ENCODE measurements at places on chromosomes 1 and 21. TPM values are rescaled to one million over a fixed set of nuclear protein-coding genes. Genes with fewer than 3 reads are reported as not detected.
A peak's percentile ranks its signal among the peaks of the same experiment; 100 is the strongest.

DNA sequence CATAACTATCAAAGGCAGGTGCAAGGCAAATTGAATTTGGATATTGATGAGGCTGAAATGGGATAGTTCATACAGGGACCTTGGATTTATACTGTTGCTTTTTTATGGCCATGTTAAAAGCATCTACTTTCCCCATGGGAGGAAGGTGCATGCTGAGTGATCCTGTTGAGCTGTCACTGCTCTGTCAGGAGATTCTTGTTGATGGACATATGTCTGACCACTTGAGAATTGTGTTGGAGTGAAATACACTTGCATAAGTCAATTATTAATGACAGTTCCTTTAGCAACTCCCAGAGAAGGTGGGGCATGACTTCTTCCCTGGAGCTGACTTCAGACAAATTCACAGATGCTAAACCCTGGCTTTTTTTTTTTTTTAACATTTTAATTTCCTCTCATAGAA, 58.4 kb upstream of the DYNLT5 start:
- no peak overlapping the region for H3K4me3 ChIP-seq
- H3K27ac ChIP-seq, result no peak overlapping the region
- DNase-seq, result no peak
- H3K4me1 ChIP-seq, result no peaks in the 10 kb centered on the region
- H3K36me3 ChIP-seq, result no peaks in the 10 kb centered on the region

DNA sequence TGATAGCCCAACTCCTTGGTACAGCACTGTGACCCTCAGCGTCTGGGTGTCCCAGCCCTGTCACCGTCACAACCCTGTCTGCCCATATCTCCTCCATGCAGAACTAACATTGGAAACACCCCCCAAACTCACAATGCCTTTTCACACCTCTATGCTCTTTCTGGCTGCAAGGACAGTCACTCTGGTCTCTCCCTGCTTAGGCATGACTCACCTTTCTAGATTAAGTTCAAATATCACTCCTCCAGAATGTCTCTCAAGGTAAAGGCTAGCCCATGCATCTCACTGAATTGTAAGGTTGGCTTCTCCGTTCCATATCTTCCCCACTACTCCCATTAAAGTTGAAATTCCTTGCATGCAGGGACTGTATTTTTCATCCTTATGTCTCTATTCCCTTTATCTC, 17.0 kb upstream of the CAPN8 start:
- H3K4me3 ChIP-seq, result no peak overlapping the region
- no peak overlapping the region for H3K27ac ChIP-seq

Gene CLEC20A
- total RNA-seq, result not detected

DNA sequence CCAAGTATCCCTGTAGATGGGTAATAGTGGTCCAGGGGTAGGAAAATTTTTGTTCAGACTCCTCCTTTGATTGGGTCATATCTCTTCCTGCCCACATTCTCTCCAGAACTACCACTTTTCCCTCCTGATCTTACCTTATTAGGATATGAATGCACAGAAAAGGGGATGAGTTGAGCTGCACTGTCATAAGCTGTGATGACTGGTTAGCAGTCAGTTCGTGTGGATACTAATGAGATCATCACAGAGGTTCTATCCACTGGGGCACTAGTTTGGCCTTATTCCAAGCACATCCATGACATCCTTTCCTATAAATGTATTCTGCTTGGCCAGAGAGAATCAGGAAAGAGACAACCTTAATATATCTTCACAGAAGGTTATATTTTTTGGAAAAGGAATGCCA, 22.1 kb upstream of the TBX15 start:
- peaks cover 6% of the 10 kb centered on the region for H3K4me1 ChIP-seq
- no peak overlapping the region for H3K27ac ChIP-seq
- no peak overlapping the region for H3K4me3 ChIP-seq
- no peak for DNase-seq
- peaks cover 37% of the 10 kb centered on the region for H3K27me3 ChIP-seq

Gene NR1I3
- not detected for total RNA-seq

DNA sequence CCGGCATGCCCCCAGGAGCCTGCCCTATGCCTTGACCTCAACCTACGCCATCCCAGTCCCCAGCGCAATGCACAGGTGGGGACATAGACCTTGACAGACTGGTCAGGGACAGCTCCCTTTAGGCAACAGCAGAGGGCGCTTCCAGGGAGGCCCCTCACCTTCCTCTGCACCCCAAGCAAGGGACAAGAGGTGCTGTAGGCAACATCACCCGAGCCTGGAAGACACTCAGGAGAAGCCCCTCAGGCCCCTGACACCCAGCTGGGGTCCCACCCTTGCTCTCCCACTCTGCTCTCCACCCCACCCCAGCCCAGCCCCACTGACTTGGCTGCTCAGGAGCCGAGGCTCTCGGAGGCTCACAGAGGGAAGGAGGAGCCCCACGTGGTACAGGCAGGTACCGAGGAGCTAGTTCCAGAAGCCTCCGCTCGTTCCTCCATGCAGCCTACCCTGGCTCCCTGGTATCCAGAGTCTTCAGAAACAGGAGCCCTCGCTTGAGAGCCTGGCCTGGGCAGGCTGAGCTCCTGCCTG, 2.4 kb upstream of the WNT3A start:
- no peaks in the 10 kb centered on the region for H3K36me3 ChIP-seq
- H3K27ac ChIP-seq, result no peak overlapping the region
- peak; percentile 17 for DNase-seq
- H3K27me3 ChIP-seq, result peaks cover 53% of the 10 kb centered on the region

Gene CD2
- 340 TPM for total RNA-seq

DNA sequence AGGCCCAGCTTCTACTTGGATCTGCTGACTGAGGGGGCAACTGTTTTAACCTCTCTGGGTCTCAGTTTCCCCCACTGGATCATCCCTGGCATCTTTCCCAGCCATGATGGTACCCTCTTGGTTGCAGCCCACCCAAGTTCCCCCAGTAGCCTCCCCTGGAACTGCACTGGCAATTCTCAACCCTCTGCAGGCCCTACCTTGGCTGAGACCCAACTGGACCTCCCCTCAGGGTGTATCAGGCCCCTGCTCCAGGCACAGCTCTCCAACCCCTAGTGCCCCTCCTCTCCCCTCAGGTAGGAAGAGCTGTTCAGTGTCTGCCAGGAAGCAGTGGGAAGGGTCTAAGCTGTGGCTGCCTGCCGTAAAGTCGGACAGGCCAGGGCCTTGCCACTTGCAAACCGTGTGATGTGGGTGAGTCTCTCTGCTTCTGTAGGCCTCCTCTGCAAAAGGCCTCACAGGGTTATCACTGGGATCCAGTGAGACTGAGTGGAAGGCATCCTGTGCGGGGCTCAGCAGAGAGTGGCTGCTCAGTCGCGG, 32.1 kb downstream of the RHBG start:
- H3K36me3 ChIP-seq, result no peaks in the 10 kb centered on the region
- no peak overlapping the region for H3K27ac ChIP-seq
- peaks cover 17% of the 10 kb centered on the region for H3K27me3 ChIP-seq
- DNase-seq, result no peak
- no peaks in the 10 kb centered on the region for H3K4me1 ChIP-seq
- no peak overlapping the region for H3K4me3 ChIP-seq

DNA sequence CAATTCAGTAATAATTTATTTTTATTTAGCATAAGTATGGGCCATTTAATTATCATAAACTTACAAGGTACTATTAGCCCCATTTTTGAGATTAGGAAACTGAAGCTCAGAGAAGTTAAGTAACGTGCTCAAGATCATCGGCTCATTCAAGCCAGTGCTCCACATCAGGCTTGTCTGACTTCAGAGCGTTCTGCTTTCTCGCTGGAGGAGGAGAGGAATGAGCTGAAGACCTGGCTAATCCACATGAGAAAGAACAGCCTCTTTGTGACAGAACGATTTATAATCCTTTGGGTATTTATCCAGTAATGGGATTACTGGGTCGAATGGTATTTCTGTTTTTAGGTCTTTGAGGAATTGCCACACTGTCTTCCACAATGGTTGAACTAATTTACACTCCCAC, 39.7 kb downstream of the DDX20 start:
- H3K4me3 ChIP-seq, result no peak overlapping the region
- H3K4me1 ChIP-seq, result no peaks in the 10 kb centered on the region
- H3K27ac ChIP-seq, result no peak overlapping the region
- no peak for DNase-seq
- H3K36me3 ChIP-seq, result no peaks in the 10 kb centered on the region
- H3K27me3 ChIP-seq, result peaks cover 24% of the 10 kb centered on the region

Gene SLC44A5
- total RNA-seq, result 0.98 TPM

- DNase-seq, result no peak
- H3K36me3 ChIP-seq, result peaks cover 40% of the 10 kb centered on the region
- no peak overlapping the region for H3K27ac ChIP-seq
- H3K4me3 ChIP-seq, result no peak overlapping the region
Observed at GRCh38 chr1:160360227-160360695, 6.6 kb upstream of the NHLH1 start.

- peak overlapping the region; percentile 81 for H3K27ac ChIP-seq
- H3K27me3 ChIP-seq, result peaks cover 4% of the 10 kb centered on the region
- peak overlapping the region; percentile 61 for H3K4me3 ChIP-seq
- H3K36me3 ChIP-seq, result peaks cover 7% of the 10 kb centered on the region
- H3K4me1 ChIP-seq, result peaks cover 41% of the 10 kb centered on the region
Observed at GRCh38 chr21:34640858-34641257, 25.9 kb upstream of the RCAN1 start.

Gene NUAK2
- total RNA-seq, result 13.0 TPM

Gene CXADR
- 0.55 TPM for total RNA-seq

Gene GRIK1
- total RNA-seq, result not detected

GRCh38 chr1:230465691-230466090, 39.6 kb upstream of the PGBD5 start:
- no peak overlapping the region for H3K27ac ChIP-seq
- peaks cover 15% of the 10 kb centered on the region for H3K27me3 ChIP-seq
- no peak for DNase-seq
- no peaks in the 10 kb centered on the region for H3K36me3 ChIP-seq

DNA sequence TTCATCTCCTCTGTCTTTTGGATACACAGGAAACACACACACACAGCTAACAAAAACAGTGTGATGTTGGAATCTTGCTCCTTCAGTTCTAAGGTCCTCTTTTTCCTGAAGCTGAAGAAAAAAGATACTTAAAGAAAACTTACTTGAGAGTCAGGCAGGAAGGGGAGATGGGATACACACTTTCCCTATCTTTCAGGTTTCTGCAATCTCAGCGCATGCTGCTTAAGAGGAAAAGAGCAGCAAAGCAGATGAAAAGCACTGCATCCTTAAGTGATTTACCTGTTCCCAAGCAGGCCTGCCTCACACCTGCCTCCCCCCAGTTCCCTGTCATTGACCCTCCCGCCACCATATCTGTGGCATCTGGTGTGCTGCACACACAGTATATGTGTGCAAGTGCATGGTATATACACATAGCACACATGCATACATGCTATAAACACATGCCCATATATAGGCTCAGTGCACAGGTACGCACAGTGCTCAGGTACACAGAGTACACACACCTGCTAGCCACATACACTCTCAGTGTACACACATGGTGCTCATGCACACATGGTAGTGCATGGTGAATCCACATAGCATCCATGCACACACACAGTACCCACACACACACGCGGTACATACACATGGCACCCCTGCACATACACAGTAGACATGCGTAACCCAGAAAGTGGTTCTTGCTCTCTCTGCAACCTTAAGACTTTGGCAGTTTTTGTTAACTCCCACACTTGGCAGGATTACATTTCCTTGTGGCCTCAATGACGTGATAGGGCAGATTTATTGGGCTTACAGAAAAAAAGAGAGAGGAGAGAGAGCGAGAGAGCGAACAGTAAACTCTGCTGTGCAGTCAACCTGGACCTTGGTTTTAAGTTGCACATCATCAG, 166.9 kb downstream of the TOMM20 start:
- peaks cover 72% of the 10 kb centered on the region for H3K4me1 ChIP-seq
- no peaks in the 10 kb centered on the region for H3K27me3 ChIP-seq
- H3K4me3 ChIP-seq, result peak overlapping the region; percentile 38
- peak overlapping the region; percentile 89 for H3K27ac ChIP-seq
- no peak for DNase-seq
- peaks cover 4% of the 10 kb centered on the region for H3K36me3 ChIP-seq

GRCh38 chr1:51444096-51444495, 75.0 kb downstream of the EPS15 start:
- no peak for DNase-seq
- peaks cover 59% of the 10 kb centered on the region for H3K36me3 ChIP-seq
- no peak overlapping the region for H3K4me3 ChIP-seq
- H3K27me3 ChIP-seq, result no peaks in the 10 kb centered on the region
- H3K4me1 ChIP-seq, result peaks cover 41% of the 10 kb centered on the region
- H3K27ac ChIP-seq, result no peak overlapping the region

- DNase-seq, result no peak
- H3K27me3 ChIP-seq, result peaks cover 59% of the 10 kb centered on the region
- no peaks in the 10 kb centered on the region for H3K36me3 ChIP-seq
- H3K4me1 ChIP-seq, result peaks cover 4% of the 10 kb centered on the region
- no peak overlapping the region for H3K27ac ChIP-seq
Observed at GRCh38 chr1:25724966-25725365, 75.0 kb upstream of the SELENON start.

Gene TBCE
- 25.0 TPM for total RNA-seq

- no peak overlapping the region for H3K4me3 ChIP-seq
- no peak overlapping the region for H3K27ac ChIP-seq
- no peaks in the 10 kb centered on the region for H3K27me3 ChIP-seq
- peaks cover 25% of the 10 kb centered on the region for H3K36me3 ChIP-seq
- H3K4me1 ChIP-seq, result peaks cover 4% of the 10 kb centered on the region
Observed at GRCh38 chr1:63498106-63498505, 24.9 kb downstream of the ITGB3BP start.

Gene FCGR3B
- total RNA-seq, result not detected

DNA sequence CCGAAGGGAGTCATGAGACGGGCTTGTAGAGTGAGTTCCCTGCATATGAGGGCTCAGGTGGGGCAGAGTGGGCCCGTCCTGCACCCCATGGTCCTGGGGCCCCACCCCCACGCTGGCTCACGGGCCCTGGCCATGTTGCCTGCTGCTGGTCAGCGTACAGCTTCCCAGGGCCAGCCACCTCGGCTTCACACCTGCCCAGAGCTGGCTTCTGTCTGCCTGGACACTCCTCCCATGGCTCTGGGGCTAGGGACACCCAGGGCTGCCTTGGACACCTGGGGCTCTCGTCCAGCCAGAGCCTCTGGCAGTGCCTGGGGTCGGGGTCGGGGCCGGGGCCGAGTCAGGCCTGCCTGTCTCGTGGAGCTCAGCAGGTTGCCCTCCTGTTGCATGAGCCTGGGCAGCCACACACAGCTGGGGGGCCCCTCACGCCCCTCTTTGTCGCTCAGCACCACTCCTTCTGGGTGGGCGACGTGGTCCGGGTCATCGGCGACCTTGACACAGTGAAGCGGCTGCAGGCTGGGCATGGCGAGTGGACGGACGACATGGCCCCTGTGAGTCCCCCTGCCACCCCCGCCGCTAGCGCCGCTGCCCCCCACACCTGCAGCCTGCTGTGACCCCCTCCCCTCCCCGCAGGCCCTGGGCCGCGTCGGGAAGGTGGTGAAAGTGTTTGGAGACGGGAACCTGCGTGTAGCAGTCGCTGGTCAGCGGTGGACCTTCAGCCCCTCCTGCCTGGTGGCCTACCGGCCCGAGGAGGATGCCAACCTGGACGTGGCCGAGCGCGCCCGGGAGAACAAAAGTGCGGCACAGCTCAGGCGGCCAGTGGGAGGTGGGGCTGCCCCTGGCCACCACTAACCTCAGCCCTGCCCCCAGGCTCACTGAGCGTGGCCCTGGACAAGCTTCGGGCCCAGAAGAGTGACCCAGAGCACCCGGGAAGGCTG, 5.5 kb upstream of the MMP23B start:
- H3K27me3 ChIP-seq, result peaks cover 3% of the 10 kb centered on the region
- no peak for DNase-seq
- H3K36me3 ChIP-seq, result peaks cover 3% of the 10 kb centered on the region

Gene SERPINC1
- 0.23 TPM for total RNA-seq

Gene CRTC2
- 107 TPM for total RNA-seq
